Activated T-helper 1 cell treated with anti-CD3 and anti-CD28 coated beads, Interleukin-2, amount 50 U/mL, for 16 hours (primary cell): ENCODE measurements at places on chromosomes 4 and X.

DNA sequence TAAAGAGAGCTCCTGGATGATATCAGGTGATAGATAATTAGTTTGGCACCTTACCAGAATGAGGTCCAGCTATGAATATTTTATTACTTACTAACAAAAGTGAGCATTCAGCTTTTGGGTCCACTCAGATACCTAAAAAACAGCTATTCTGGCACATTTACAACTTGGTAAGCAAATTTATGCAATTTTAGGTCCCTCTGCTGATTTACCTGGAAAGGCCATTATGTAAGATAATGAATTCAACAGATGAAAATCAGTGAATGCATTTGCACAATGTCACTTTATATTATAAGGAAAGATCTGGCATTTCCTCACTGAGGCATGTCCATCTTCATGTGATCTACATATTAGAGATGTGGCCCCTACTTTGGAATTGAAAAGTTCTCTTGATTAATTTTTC, 517.0 kb downstream of the SPRY1 start:
- DNase-seq: no peak

DNA sequence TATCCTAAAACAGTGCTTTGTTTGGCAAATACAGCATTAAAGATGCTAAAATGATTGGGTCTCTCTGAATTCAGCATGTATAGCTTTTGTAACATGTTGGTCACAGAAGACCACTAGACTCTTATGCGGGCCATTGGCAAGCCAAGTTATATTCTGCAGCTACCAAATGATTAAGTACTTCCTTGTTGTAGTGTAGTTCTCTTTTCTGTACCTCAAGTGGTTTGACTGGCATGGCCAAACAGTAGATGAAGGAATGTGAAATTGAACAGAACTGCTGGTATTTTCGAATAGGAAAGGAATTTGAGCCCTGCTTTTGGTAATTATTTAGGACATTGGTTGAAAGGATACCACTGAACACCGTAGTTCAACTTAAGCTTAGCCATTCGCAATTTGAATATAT, 193.9 kb upstream of the GPC4 start:
- no peak for DNase-seq

DNA sequence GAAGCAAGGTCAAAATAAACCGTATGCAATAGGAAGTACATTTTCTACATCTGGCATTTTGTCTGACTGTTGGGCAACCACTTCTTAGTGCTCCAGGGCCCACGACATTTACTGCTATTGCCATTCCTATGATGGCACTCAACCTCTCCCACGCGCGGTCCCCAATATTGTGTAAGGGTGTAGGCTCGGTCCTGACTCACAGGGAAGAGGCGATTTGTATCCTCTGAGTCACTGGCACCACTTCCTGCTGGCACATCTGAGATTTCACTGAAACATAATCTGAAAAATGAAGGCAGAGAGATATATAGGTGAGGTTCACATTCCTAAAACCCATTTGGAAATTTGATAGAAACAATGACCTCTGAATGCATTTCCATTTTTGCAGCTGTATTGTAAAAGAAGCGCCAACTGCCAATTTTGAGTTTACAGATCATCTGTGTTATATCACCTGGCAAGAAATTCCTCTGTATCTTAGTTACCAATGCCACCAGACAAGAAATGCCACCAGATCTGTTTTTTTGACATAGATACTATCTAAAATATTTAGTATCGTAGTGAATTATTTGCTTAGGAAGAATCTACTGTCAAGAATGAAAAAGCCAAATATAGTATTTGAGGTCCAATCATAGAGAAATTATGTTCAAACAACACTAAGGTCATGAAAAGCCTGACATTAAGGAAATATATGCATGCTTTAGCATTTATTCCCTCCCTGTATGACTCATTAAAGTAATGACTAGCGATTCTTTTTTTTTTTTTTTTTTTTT, 9.8 kb downstream of the EREG start:
- no peak for DNase-seq

- DNase-seq: no peak
These were observed 23.7 kb downstream of the MAGEB1 start for GRCh38 chrX:30270639-30271038.
